ENCODE measurements at places on chromosomes 13 and 19.

DNA sequence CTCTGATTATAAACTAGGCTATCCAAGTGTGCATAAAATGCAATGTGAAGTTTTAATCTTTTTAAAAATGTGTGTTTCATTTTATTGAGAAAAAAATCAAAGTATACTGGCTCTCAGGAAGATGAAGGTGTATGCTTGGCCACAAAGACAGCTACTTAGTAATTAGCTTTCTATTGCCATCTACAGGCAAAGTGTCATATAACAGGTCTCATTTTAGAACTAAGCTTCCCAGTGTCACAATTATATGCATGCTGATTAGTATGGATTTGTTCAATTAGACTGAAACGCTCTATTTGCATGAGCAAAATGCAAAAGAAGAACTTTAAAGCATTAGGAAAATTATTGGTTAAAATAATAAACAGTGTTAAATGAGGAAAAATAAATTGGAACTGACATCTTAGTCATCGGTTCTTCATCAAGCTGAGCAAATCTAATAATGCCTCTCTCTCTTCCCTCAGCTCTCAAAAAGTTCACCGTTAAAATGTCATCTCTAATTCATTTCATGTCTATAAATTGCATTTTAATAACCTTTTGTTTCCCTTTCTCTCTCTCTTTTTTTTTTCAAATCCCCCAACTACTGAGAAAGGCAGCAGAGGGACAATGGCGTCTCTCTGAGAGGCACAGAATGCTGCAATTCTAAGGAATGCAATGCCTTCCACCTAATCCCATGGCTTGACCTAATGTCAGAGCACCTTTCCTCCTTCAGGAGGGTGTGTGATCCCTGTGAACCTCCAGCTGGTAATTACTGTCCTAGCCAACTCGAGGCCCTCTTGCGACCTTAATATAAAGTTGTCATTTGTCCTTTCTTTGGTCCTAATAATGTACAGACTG is 313.1 kb upstream of the MAB21L1 start:
- DNase-seq: peak; percentile 67

- no peak for DNase-seq
Observed at GRCh38 chr13:99963816-99964339, 7.7 kb downstream of the ZIC5 start.

- no peak for DNase-seq
Observed at GRCh38 chr13:24360106-24360505, 50.7 kb downstream of the C1QTNF9 start.

DNA sequence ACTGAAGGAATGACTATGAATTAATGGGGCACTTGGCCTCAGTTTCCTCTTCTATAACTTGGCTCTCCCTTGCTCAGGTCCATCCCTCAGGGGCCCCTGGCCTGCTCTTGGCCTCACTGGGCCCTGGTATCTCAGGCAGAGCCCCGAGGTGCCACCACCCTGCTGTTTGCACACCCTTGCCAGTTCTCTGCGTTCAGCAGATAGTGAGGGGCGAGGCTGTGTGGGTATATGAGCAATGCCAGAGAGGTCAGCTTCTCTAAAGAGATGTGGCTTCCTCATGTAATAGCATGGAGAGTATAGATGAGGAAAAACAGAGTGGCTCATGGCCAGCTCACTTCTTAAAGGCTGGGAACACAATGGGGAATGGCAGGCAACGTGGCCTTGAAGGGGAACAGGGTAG is 76.1 kb downstream of the CYSLTR2 start:
- no peak for DNase-seq

DNA sequence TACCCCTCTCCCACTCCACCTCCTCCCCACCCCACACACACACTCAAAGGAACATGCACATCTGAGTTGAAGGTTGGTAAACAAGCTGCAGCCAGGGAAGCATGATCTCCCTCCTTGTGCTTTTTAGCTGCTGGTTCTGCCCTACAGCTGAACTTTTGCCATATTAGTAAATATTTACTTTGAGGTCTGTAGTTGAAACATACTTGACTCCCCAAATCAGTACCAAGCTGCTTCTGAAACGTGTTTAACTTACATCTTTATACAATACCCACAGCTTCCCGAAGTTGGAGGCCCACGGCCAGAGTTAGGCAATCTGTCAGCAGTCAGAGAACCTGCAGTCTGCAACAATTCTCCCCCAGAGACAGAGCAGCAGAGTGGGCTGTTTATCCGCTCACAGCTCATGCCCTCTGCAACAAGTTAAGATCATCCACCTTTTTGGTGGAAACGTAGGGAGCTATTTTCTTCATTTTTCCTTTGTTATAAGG is 1.5 kb upstream of the PCDH20 start:
- no peak for DNase-seq

DNA sequence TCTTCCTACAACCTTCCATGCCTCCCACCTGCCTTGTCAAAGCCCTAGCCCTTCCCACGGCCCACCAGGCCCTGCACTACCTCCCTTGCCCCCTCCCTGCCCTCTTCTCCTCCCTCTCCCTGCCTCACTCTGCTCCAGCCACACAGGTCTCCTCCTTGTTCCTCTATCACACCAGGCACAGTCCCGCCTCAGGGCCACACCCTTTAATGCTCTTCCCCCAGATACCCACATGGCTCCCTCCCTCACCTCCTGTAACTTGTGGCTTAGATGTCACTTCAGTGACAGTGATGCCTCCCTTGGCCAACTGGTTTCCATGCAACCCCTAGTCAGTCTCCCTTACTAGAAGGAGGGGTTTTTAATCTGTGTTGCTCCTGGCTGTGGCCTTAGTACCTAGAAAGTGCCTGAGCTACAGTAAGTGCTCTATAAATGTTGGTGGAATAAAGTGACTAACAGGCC is 1.3 kb downstream of the SIRT6 start:
- no peak for DNase-seq

- no peak for DNase-seq
Observed at GRCh38 chr13:61094865-61095264, 320.8 kb downstream of the PCDH20 start.

DNA sequence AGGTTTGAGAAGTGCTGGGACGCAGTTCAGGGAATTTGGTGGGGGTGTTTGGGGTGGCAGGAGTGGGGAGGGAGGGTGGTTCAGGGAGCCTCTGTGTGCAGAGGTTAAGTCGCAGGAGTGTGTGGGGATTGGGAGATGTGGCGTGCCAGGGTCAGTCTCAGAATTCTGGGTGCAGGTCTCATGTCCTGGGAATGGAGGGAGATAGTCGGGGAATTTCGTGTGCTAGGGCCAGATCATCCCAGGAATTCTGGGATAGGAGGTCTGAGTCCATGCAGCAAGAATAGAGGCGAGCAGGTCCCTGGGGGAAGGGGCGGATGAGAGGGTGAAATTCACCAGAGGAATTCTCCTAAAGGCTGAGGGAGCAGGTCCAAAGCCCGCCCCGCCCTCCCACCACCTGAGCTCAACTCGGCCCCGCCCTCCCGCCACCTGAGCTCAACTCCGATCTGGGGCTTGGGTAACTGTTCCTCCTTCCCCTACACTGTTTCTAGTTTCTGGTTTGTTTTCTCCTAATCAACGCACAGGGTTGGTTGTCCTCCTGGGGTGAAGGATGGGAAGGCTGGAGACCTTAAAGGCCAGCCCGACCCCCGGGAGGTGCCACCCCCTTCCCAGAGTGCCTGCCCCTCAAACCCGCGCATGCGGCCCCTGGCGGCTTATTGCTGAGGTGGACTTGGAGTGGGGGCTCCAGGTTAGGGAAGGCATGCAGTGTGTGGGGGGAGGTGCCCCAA is 15.2 kb downstream of the KCNC3 start:
- DNase-seq: no peak

GRCh38 chr19:30222992-30223865 is 149.0 kb upstream of the ZNF536 start:
- DNase-seq: peak; percentile 71

DNA sequence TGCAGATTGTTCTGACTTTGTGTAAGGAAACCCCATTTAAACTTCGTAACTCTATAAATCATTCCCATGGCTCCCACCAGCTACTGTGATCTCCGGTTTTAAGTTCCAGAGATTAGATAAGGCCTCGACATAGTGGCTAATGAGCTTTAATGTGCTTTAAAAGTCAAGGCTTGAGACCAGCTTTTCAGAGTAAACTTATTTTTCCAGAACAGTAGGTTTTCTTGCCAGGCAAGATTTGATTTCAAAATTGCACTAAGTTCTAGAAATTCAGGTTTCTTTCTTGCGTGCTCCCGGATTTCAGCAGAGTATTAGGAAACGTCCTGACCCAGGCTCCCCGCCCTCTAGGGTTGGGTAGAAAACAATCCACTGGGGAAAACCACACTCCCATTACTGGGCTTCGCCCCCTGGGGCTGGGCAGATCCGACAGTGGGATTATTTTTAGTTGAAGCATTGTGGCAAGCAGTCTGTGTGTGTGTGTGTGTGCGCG is 43.3 kb downstream of the CRYL1 start:
- no peak for DNase-seq

DNA sequence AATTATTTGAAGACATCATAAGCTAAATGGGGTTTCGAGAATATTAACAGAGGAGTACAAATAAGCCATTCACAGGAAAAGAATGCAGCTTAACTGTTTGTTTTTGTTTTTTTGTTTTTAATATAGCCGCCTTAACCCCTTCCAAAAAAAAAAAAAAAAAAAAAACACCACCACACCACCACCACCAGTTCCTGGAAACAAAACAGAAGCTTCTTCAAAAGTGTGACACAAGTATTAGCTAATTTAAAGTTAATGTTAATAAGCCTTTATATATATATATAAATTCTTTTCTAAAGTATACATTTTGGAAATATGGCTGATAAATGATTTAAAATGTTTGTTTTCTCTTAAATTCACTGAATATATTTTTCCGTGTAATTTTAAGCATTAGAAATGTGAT is 1.4 kb downstream of the RAP2A start:
- no peak for DNase-seq

- no peak for DNase-seq
Observed at GRCh38 chr13:25462301-25463125, 90.7 kb downstream of the ATP8A2 start.

GRCh38 chr19:12374026-12374425 is 8.5 kb upstream of the ZNF442 start:
- no peak for DNase-seq

DNA sequence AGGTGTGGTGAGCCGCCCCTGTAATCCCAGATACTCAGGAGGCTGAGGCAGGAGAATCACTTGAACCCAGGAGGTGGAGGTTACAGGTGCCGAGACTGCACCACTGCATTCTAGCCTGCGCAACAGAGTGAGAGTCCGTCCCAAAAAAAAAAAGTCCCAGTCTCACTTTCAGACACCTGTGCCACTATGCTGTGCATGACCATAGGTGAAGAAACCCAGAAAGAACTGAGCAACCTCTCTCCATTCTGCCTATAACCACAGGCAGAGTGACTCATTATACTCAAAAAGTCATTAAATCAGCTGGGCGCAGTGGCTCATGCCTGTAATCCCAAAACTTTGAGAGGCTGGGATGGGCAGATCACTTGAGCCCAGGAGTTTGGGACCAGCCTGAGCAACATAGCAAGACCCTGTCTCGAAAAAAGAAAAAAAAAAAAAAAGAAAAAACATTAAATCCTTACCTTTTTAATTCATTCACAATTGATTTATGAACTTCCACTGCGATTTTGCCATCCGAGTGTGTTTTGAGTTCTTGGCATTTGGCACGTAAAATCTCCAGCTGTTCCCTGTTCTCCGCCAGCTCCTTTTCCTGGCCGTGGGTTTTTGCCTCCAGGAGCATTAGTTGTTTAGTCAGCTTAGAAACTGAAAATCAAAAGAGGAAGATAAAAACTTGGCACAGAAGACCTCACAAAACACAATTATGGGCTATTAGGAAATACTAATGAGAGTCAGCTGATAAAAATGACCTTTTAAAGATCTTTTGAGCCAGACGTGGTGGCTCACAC is 45.5 kb upstream of the SLC7A9 start:
- no peak for DNase-seq

GRCh38 chr19:35216016-35216832 is 12.3 kb downstream of the FAM187B start:
- DNase-seq: no peak

GRCh38 chr13:111508164-111508870 is 187.9 kb downstream of the TEX29 start:
- no peak for DNase-seq

DNA sequence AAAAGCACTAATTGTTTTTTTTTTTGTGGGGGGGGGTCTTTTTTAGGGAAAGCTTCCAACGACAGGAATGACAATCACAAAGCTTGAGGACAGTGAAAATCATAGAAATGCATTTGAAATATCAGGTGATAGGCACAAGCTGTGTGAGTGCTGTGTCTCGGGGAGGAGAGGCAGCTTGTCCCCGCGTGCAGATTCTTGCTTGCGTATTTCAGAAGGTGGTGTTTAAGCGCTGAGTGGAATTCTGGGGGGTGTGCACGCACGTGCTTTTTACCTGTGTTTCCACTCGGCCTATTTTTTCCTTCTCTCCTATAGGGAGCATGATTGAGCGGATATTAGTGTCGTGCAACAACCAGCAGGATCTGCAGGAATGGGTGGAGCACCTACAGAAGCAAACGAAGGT is 40.2 kb upstream of the TEX29 start:
- DNase-seq: no peak

DNA sequence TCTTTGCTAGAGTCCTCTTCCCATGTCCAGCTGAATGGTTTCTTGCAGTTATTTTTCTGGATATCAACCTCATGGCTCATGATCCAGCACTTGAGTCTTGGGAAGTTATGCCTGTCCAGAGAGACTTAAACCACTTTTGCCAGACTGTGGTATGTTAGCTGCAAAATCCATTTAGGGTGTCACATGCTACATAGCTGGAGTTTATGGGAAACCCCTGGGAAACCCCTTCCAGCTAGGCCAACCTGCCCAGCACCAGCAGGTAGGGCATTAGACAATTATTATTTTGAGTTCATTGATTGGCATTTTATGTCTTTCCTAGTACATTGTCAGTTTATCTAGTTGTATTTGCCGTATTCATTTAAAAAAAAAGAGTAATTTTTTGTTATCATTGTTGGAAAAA is 797.8 kb downstream of the EFNB2 start:
- DNase-seq: no peak

- DNase-seq: peak; percentile 57
Observed at GRCh38 chr13:50731400-50731799, 112.1 kb downstream of the DLEU7 start.

DNA sequence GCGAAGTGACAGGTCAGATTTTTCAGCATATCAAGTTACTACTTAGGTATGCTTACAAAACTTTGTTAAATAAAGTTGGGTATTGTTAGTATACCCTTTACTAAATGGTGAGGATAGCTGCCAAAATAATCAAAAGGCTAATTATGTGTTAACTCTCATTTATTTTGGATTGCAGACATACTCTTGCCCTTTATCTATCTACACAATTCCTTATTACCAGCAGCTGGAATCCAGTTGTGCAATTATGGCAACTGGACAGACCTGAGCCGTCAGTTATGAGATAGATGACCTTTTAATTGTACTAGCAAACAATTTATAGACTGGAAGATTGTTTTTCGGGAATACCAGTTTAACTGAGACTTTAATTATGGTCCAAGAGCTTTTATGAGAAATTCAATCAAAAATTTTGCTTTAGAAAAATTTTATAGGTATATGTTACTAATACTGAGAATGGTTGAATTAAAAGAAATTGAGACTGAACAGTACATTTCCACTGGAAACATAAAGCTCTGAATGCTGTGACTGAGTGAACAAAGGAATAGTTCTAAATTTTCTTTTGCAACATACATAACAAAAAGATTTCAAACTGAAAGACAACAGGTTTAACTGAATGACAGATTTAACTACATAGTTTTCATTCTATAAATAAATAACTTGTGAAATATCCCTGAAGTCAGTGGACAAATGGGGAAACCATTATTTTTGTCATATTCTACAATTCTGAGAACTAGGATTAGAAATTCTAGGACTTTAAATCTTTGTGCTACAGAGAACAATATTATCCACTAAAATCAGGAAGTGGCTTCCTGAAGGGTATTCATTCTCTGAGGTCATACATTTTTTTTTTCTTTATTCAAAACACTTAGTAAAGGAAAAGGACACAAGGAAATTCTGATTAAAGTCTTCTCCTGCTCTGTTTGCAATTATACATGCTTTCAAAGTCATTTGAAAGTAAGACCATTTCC is 97.4 kb downstream of the ZC3H13 start:
- DNase-seq: no peak
